ENCODE measurements at places on chromosomes 3 and 15.

DNA sequence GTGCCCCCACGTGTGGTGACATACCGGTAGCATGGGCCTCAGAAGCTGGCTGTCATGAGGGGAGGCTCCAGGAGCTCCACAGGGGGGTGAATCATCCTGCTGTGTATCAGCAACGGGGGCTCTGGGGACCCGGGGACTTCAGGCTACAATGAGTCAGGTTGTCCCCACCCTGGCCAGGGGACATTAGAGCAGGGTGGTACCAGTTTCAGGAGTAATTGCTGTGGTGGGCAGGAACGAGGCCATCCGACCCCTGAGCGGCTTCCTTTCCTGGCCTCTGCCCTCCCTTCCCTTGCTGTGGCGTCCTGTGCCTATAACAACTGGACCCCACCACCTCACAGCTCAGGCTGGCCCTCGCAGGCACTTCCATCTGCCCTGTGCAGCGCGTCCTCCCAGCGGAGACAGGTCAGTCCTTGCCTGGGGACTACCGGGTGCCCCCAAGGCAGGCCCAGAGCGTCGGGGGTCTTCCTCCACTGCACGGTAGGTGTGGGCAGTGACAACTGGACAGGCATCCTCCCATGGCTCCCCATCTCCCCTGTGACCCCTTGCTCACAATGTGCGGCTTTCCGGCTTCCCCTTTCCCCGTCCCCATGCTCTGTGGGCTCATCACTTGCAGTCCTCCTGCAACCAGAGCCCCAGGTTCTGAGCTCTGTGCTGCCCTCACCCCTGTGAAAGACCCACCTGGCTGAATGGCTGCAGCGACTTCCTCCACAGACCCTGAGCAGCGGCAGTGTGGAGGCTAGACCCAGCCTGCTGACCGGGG lies 57.0 kb downstream of the KLF15 start:
- DNase-seq: no peak

GRCh38 chr3:94026623-94027022 lies 1.8 kb downstream of the STX19 start:
- no peak for DNase-seq

DNA sequence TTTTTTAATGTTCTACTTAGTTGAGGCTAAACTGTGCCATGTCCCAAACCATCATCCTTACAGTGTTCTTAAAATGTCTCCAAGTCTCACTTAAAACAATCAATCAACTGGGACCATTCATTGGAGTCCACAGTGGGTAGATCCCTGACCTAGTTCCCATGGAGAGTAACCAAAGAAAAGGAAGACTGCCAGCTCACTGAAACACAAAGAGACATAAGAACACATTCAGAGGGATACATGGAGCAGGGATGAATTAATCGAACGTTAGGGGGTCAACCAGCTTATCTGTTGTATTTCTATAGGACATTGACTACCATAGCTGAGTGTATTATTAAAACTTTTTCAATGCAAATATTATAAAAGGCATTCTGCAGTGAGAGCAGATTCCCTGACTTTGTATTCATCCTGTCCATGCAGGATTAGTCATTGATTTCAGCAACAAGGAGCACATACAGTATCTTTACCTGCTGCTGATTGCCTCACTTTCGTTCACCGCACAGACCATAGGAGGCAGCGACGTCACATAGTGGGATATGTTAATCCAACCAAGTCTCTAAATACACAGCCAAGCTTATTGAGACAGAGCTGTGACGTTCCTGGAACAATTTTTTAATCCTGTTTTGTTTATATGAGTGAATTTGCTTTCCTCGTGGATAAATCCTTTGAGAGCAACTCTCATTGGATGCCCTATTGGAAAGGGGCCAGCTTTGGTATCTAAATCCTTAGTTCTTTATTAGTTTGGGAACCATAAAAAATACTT lies 364.9 kb upstream of the RBMS3 start:
- no peak for DNase-seq

DNA sequence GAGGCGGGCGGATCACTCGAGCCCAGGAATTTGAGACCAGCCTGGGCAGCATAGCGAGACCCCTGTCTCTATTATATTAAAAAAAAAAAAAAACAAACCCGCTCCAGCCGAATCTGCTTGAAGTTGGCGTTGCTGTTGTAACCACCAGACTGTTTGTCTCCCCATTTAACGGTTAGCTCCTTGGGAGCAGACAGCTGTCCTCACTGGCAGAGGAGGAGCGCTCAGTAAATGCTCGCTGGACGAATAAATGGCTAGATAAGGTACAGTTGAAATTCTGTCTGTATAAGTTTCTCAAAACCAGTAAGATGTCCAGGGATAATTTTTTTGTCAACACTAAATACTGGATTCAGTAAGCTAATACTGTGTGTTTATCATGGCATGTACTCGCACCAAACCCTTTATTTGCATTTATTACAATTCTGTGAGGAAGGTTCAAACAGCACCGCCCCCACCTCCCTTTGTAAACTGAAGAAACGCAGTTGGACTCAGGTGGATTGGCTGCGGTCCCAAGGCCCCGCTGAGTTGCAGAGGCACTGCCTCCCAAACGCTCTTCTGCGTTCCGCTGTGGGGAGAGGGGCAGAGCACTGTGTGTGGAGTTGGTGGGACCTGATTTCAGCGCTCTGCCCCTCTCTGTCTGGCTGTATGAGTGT lies 1.1 kb downstream of the RCCD1 start:
- DNase-seq: no peak

GRCh38 chr15:90638201-90638691 lies 78.9 kb upstream of the BLM start:
- no peak for DNase-seq

DNA sequence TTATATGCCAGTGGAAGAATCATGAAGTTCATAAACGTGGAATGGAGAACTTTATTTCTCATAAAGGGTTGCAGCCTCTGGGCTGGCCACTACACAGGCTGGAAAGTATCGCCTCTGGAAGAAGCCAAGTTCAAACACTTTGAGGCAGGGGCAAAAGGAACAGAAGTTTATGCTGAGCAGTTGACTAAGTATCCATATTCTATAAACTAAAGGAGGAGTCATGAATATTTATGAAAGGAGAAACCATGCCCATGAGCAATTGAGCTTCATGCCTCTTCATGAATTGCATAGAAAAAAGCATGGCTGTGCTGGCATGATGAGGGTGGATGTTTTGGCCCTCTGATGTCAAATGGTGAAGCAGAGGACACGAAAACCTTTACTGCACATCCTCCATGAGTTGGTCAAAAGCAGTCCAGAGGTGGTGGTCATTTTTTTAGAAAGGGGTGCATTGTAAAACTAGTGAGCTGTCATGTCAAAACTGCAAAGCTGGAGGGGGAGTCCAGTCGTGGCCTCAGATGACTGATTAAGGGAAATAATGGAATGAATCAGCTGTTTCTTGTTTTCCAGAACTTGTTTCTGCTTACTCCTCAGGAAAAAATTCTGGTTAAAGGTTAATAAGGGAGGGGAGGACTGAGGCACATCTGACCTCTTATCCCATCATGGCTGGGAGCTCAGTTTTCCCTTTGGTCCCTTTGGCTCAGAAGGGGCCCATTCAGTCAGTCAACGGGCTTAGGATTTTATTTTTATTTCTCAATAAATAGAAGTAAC lies 276.7 kb downstream of the CHL1 start:
- DNase-seq: no peak

GRCh38 chr3:187997946-187998561 lies 155.9 kb upstream of the LPP start:
- no peak for DNase-seq

GRCh38 chr15:41934843-41935242 lies 37.5 kb downstream of the EHD4 start:
- DNase-seq: peak; percentile 76

GRCh38 chr15:73493922-73494321 lies 51.0 kb downstream of the REC114 start:
- no peak for DNase-seq

DNA sequence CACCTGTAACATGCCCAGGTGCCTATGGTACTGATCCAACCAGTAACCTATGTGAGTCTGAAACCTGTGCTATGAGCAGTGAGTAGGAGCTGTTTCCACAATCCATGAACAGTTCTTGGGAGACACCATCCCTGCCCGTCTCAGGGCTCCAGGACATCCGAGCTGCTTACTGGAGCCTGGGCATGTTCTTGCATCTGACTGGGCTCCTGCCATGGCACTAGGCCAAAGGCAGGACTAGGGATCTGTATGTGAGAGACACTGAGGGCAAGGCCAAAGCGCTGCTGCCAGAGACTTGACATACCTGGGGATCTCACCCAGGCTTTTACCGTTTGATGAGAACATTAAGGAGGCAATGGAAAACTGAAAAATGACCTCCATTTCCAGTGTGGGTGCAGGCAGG lies 59.8 kb downstream of the WDR76 start:
- DNase-seq: no peak

DNA sequence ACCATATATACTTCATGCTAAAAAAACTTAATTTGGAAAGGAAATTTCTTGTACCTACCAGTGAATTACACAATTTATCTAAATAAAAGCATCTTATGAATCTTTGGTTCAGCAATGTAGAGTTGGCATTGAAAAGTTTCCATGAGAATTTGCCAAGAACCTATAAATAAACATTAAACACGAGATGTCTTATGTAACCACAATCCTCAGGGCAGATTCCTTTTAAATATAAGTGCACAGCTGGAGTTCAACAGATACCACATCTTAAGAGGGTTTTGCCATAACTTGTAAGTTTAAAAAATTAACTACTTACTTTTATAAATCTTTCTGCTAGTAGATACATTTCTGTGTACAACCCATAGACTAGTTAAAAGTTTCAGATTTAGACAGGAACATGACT lies 499.3 kb upstream of the ARRDC4 start:
- no peak for DNase-seq

GRCh38 chr15:75025107-75025506 lies 1.7 kb downstream of the PPCDC start:
- DNase-seq: no peak

- DNase-seq: no peak
Observed at GRCh38 chr3:1677576-1678156, 421.0 kb upstream of the CNTN4 start.

DNA sequence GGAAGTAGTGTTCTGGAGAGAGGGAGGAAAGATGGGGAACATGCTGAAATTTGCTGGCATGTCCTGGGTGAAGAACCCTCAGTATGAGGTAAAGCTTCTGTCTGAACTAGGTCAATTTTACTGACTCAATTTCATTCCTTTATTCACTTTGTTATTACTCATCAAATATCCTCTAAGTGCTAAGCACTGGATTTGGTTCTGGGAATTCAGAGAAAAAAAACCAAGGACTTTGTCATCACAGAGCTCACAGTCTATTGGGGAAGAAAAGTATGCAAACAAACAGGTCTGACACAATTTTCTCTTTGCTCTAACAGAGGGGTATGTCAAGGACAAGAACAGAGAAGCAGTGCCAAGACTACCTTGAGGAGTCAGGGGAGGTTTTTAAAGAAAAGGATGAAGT lies 68.0 kb downstream of the TFG start:
- DNase-seq: no peak

GRCh38 chr3:105101603-105102002 lies 265.1 kb upstream of the ALCAM start:
- DNase-seq: no peak

- no peak for DNase-seq
Observed at GRCh38 chr3:184740509-184741258, 28.8 kb upstream of the MAGEF1 start.

GRCh38 chr3:11145888-11146287 lies 8.4 kb upstream of the HRH1 start:
- DNase-seq: no peak
